ENCODE measurements at places on chromosomes 11 and 22.

GRCh38 chr11:66694732-66695207 is 17.1 kb upstream of the RBM4B start:
- DNase-seq: peak; percentile 85

GRCh38 chr11:86449993-86450629 is 75.4 kb downstream of the CCDC81 start:
- no peak for DNase-seq

DNA sequence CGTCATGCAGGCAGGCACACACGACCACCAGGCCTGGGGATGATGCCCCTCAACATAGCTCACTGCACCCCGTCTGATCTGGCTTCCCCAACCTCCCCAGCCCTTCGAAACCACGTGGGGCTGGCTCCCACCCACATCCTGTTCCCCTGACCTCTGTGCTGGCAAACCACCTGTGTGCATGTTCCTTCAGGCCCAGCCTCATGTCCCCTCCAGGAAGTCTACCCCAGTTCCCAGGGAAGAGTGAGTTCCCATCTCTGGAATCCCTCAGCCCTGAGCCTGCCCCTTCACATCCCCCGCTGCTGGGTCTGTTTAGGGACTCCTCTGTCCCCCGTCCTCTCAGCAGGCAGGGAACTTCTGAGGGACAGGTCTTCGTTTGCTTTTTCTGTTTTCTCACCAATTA is 7.1 kb downstream of the SLC7A4 start:
- DNase-seq: no peak

DNA sequence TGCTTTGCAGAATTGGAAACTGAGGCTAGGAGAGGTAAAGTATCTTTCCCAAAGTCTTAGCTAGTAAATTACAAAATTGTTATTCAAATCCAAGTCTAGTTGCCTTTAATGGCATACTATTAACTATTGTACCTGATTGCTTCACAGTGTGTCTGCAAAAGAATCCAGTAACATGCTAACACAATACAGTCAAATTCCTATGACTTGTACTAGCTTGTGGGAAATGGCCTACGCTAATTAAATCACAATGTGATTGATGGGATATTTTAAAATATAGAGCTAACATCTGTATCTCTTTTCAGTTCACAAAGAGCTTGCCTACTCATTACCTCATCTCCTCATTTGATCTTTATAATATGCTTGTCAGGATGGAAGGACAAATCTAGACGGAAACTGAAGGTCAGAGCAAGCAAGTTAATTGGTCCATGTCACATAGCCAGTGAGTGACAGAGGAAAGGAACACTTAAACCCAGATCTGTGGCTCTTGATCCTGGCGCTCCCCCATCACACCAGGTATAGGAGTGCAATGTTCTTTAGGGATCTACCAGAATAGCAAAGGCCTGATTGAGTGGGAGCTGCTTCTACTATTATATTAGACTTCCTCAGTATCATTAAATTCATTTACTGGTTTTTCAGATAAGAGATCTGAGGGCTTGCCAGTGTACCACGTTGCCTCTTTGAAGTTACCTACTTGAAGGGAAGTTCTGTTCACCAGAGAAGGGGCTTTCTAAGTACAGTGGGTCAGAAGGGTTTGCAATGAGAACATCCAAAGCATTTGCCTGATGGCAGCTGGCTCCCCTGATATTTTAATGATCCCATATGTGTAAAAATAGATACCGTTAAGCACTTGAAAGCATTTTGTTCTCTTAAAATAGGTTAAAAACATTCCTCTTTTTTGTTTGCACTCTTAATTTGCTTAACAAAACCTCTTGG is 213.6 kb upstream of the SESN3 start:
- peak; percentile 47 for DNase-seq

DNA sequence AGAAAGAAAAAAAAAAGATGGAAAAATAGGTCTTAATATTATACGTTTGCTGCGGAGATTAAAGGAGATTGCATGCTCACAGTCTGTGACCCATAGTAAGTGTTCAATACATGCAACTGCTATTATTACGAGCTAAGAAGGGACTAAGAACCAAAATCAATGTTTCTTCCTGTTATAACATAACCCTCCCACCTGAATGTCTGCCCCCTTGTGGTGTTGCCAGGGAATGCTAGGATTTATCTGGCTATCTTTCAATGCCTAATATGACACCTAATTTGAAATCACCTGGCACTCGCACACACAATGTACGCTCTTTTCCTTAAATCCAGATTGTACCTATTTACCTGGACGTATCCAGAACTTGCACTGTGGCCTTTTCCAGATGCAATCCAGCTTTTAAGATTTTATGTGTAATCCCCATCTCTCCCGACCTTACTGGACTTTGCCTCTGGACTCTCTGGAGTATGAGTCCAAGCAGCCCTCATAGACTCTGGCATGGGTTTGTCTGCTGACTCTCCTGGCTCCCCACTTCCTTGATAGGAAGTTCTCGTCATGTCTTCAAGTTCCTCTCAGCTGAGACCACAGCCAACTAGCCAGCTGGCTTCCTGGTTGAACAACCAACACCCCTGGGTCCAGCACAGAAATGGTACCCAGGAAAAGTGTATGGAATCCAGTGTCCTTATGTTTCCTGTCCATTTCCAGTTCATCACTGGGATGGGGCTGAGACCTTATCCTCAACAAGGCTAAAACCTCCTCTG is 151.5 kb downstream of the CCDC34 start:
- DNase-seq: no peak

GRCh38 chr11:65780770-65781151 is at the start of gene AP5B1:
Gene AP5B1, minus strand, starts transcription at chr11:65780976. Its CDS starts 385 bp downstream, at chr11:65780591.
- DNase-seq: peak; percentile 75

GRCh38 chr11:58429273-58429672 is 1.4 kb upstream of the OR5B2 start:
- DNase-seq: no peak

Data from RWPE1 (cell line).